ENCODE measurements at places on chromosomes 6 and 20.
A peak's percentile ranks its signal among the peaks of the same experiment; 100 is the strongest.

GRCh38 chr6:5023923-5024322, 20.1 kb upstream of the RPP40 start:
- DNase-seq, result no peak

- no peak for DNase-seq
Observed at GRCh38 chr6:165031502-165031901, 277.9 kb downstream of the C6orf118 start.

DNA sequence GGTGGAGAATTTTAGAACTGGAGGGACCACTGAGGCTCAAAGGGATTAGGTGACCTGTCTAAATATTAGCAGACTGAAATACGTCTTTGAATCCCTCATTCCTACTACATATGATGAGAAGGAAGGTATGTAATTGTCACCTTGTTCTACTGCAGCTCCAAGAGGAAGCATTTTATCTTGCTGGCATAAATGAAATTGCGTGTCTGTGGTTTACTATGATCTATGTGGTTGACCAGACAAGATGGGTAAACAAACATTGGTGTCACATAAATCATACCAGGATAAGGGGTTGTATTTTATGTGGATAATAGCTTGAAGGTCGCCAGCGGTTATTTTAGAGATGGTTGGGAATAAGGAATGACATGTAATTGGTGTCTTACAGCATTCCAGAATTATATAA, 78.2 kb downstream of the LAMA4 start:
- peak; percentile 53 for DNase-seq

- no peak for DNase-seq
Observed at GRCh38 chr6:21747441-21747840, 153.9 kb downstream of the SOX4 start.

GRCh38 chr6:88360203-88360797, 194.2 kb upstream of the CNR1 start:
- peak; percentile 41 for DNase-seq

DNA sequence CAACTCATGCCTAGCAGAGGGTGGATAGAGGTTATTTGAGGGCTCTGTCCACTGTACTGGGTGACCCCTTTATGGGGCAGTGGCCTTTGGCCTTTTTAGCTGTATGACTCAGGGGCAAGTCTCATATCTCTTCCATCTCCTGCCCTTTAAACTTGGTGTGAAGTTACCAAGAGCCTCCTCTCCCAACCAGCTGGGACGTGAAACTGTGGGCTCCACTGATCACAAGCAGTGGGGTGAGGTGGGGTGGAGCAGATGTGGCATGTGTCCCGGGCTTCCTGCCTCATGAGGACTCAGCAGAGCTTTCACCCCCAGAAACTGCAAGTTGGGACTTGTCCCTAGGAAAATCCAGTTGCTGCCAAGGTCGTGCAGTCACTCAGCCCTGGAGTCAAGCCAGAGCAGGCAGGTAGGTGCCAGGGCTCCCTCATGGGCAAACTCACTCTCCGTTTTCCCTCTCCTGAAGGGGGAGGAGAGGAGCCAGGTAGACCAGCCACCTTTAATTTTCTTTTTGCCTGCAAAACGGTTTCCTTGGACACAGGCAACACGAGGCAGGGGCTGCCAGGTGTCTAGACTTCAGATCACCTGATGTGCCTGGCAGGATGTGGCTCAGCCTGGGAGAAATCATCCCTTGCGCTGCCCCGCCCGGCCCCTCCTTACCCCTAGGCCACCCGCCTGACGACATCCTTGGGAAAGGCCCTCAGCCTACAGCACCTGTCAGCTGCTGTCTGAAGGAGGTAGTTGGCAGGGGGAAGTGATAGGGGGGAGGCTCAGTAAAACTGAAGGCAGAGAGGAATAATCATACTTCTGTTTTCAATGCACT, 4.0 kb downstream of the CDKN1A start:
- no peak for DNase-seq

GRCh38 chr6:32949113-32949512, 3.8 kb downstream of the HLA-DMA start:
- DNase-seq, result no peak

GRCh38 chr6:144912474-144912873, 627.3 kb downstream of the UTRN start:
- DNase-seq, result peak; percentile 92

DNA sequence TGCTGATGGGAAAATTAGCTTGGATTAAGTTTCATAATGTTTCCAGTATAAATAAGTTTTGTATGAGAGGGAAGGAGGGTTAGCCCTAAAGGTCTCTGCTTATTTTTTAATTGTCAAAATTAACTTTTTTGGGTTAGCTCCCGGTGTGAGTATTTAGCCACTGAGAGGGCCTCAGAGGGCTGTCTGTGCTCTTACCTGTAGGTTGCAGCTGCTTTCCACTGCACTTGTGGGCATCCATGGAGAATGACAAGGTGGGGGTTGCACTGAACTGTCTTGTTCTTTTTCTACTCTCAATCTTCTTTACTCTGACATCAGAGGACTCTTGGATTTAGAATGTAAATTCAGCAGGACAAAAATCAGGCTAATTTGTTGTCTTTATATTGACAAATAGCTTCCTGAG, 81.4 kb downstream of the CD164 start:
- no peak for DNase-seq

DNA sequence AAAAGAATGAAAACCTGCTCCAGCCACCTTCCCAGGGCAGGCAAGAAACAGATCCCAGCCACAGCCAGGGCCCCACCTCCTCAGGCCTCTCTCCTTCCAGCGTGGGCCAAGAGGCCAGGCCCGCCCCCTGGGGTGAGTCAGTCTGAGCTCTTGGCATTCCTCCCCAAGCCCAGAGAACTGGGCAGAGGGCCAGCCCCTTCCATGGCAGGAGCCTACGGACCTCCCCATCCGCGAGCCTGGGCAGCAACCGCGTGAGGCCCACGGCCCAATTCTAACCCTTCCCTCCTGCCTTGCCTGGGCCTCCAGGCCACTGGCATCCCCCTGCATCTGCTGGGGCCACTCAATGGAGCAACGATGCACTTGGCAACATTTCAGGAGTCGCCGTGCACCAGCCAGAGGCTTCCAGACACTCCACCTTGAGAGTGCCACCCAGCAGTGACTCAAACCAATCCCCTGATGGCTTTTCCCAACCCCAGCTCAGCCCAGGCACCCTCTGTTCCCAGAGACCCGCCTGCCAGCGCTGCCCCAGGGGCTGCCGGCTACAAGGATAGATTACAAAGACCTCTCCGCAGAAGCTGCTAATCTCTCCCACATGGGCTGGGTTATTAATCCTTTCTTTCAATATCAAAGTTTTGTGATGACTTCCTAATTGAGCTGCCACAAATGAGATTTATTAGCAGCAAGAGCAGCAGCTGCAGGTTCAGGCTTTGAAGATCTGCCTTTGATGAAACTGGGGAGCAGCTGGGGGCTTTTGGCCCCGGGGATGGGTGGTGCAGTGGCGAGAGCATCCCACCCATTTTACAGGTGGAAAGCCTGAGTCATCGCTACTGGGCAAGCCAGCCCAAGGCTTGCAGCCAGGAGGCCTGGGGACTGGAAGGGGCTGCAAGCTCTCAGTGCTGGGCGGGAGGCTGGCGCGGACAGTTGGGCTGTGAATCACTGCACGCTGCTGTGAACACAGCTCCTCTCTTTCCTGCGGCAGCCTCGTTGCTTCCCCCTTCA, 85.7 kb downstream of the NFATC2 start:
- DNase-seq, result peak; percentile 96

DNA sequence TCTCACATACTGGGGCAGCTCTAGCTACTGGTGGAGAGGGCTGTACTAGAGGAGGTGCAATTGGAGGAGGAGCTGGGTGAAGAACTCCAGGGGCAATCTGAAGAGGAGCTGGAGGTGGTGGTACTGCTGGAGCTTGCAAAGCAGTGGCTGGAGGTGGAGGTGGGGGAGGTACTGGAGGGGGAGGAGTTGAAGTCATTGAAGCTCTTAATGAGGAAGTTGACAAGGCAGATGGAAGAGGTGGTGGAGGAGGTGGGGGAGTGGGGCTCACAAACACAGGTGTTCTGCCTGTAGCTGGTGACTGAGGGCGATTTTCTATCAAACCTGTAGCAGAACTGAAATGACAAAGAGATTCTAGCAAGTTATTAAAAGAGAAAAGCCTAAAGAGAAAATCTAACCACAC, 77.6 kb downstream of the WASF1 start:
- no peak for DNase-seq

DNA sequence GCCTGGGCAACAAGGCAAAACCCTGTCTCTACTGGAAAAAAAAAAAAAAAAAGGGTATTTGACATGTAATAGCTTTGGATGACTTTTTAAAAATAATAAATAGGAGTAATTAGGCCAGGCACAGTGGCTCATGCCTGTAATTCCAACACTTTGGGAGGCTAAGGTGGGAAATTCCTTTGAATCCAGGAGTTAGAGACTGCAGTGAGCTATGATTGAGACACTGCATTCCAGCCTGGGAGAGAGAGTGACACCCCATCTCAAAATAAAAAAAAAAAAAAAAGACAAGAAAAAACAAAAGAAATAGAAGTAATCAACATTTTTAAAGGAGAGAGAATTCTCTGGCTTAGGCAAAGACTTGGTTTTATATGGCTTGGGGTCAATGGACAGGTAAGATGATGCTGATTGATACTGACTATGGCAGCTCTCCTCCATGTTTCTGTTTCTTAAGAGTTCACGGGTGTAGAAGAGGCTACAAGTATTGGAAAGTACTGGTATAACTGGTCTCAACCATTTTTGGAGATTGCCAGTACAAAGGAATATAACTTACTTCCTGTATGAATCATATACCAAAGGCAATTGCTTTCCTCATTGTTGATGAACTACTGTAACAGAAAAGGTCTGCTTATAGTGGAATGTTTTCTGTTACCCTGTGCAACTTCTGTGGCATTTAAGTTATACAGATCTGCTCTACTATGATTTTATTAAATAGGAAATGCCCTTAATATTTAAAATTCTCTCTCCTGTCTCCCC, 10.1 kb downstream of the MAP3K5 start:
- DNase-seq, result peak; percentile 69

DNA sequence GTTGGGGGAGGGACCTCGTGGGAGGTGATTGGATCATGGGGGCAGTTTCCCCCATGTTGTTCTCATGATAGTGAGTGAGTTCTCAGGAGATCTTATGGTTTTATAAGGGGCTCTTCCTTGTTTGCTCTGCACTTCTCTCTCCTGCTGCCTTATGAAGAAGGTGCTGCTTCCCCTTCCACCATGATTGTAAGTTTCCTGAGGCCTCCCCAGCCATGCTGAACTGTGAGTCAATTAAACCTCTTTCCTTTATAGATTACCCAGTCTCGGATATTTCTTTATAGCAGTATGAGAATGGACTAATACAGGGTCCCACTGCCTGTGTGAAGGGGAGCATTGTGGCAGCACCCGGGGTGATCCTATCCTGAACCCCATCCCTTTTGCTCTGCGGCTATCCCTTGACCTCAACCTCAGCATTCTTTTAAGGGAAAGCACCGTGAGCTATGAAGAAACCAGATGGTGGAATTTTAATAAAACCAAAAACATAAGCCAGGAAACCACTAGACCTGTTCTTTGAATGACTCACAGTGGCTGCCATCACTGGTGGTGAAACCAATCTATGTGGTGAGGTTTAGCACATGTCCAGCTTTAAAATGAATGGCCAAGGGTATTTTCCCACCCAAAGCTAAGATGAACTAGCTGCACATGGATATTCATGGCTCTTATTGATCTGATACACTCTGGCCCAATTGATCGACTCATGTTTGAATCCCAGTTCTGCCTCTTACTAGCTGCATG, 62.2 kb downstream of the ZDHHC14 start:
- DNase-seq, result peak; percentile 93

DNA sequence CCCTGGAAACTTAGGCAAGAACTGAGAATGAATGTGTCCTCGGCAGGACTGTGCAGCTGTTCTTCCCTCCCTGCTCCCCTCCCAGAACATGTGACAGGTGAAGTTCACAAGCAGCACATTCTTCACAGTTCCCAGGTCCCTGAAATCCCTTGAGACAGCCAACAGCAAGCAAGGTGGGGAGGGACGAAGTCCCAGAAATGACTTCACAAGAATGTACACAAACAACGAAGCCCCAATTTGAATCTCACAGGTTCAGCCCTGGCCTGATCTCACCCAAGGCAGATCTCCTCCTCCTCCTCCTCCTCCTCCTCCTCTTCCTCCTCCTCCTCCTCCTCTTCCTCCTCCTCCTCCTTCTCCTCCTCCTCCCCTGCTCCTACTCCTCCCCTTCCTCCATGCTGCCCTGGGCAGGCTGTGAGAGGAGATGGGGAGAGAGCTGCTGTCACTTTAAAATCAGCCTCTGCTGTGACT, 32.4 kb downstream of the WRNIP1 start:
- no peak for DNase-seq

- peak; percentile 82 for DNase-seq
Observed at GRCh38 chr6:121573481-121573880, 138.0 kb downstream of the GJA1 start.
